ENCODE measurements at places on chromosomes 5 and 9. TPM values are rescaled to one million over a fixed set of nuclear protein-coding genes. Genes with fewer than 3 reads are reported as not detected.

SHB gene
- total RNA-seq = 12.5 TPM

PFN3 gene
- total RNA-seq = not detected

GRCh38 chr5:72093824-72094223, 13.5 kb upstream of the MAP1B start:
- DNase-seq = no peak

- no peak for DNase-seq
Measured at GRCh38 chr9:19551124-19551929, 142.5 kb downstream of the ACER2 start.

- DNase-seq = no peak
Measured at GRCh38 chr5:158246661-158247060, 387.7 kb upstream of the CLINT1 start.

DNA sequence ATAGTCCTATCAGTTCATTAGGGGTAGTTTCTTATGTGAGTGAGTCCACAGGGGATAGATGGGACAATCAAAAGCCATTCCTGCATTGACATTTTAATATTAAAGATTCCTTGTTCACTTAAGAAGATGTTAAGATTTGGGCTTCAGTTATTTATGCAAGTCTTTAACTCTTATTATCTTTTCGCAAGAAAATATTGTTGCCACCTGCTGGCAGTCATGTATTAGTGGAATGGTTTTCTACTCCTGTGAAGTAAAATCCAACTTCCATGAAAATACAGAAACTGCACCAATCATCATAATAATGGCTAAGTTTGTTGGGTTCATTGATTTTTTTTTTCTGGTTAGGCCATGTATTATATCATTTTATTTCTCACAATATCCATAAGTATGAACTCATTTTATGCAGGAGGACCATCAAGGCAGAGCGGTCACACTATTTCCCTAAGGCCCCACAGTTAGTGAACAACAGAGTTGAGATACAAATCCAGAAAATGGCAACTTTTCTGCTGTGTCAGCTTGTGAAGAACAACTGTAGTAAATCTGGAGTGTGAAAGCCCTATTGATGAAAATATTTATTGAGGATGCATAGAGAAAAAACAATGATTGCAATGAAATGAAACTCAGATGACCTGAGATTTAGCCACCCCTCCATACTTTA, 88.5 kb upstream of the TXNDC8 start:
- peak; percentile 5 for DNase-seq

GRCh38 chr9:16729651-16730050, 140.8 kb downstream of the BNC2 start:
- no peak for DNase-seq

DNA sequence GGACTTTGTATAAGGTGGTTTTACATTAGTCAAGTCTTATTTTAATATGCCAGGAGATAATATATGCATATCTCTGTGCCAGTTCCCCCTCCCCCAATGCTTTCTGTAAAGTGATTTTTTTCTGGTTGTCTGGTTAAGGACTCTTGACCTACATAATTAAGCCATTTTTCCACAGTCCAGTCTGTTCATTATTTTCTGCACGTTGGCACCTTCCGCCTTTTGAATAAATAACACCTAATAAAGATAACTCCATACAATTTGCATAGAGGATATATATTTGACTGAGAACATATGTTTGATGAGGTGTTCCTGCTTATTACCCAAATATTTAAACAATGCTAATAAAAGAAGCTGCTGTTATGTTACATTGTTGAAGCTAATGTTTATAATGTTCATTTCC, 320.9 kb downstream of the DMAC1 start:
- no peak for DNase-seq

Data from NCI-H460 (cell line).